Naive thymus-derived CD8-positive, alpha-beta T cell (primary cell): ENCODE measurements at places on chromosomes 16 and 17.

DNA sequence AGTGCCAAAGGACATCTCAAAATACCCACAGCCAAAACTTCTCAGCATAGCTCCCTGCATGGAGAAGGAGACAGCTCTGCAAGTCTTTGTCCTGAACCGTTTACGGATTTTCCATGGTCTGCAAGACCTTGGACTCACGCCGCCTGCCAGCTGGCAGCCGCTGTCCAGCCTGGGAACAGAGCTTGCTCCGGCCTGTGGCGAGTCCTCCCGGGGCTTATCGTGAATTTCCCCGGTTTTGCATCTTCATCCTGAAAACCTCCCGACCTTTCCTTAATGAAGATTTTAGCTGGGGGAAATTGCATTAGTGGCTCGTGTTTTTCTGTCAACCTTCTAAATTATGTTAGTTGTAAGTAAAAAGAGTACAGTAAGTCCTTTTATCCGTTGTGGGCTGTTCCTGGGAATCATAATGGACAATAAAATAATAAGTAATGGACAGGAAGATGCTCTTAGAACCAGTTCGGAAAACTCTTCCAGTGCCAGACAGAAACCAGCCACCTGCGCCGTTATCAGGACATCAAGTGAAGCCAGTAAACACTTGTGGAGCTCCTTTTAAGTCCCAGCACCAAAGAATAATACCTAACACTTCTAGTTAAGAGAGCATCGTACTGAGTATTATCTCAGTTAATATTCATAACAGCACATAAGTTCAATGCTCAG is 112.4 kb upstream of the NOL11 start:
- peaks cover 37% of the 10 kb centered on the region for H3K4me1 ChIP-seq
- H3K36me3 ChIP-seq: peaks cover 41% of the 10 kb centered on the region
- DNase-seq: no peak
- no peak overlapping the region for H3K4me3 ChIP-seq
- H3K27me3 ChIP-seq: no peaks in the 10 kb centered on the region

GRCh38 chr16:86990451-86990850 is 326.7 kb downstream of the C16orf95 start:
- DNase-seq: no peak
- peaks cover 44% of the 10 kb centered on the region for H3K27me3 ChIP-seq
- no peak overlapping the region for H3K4me3 ChIP-seq
- peaks cover 4% of the 10 kb centered on the region for H3K4me1 ChIP-seq
- H3K27ac ChIP-seq: no peak overlapping the region

GRCh38 chr17:48375356-48375755 is 54.7 kb downstream of the SKAP1 start:
- DNase-seq: no peak
- H3K4me3 ChIP-seq: no peak overlapping the region
- H3K4me1 ChIP-seq: peaks cover 38% of the 10 kb centered on the region
- H3K36me3 ChIP-seq: no peaks in the 10 kb centered on the region
- H3K27me3 ChIP-seq: no peaks in the 10 kb centered on the region

DNA sequence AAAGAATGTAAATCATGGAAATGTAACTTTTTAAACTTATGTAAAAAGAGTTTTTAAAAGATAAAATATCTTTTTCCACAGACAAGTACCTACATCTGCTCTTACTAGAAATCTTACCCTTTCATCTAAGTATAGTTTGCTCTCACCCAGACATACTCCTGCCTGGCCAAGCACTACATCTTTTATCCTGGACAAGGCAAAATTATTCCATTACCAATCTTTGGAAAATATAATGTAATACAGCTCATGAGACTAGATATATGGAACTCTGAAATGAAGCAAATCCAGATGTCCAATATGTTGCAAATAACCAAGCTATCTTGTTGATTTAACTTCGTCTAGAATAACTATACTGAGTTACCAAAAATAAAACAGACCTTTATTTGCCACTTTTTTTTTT is 50.0 kb downstream of the VMP1 start:
- H3K36me3 ChIP-seq: peaks cover 11% of the 10 kb centered on the region
- no peak overlapping the region for H3K27ac ChIP-seq
- DNase-seq: no peak
- peaks cover 5% of the 10 kb centered on the region for H3K4me1 ChIP-seq

- no peak overlapping the region for H3K4me3 ChIP-seq
- no peaks in the 10 kb centered on the region for H3K27me3 ChIP-seq
- peaks cover 10% of the 10 kb centered on the region for H3K4me1 ChIP-seq
- no peak overlapping the region for H3K27ac ChIP-seq
Observed at GRCh38 chr16:87841340-87842208, 27.7 kb downstream of the SLC7A5 start.
